ENCODE measurements at places on chromosomes 5 and 9.

- no peak for DNase-seq
Observed at GRCh38 chr5:117095346-117096332, 521.0 kb upstream of the SEMA6A start.

GRCh38 chr9:98883276-98883675 lies 60.4 kb upstream of the COL15A1 start:
- DNase-seq: no peak

GRCh38 chr9:131500939-131501541 lies 1.7 kb upstream of the POMT1 start:
- DNase-seq: peak; percentile 43

DNA sequence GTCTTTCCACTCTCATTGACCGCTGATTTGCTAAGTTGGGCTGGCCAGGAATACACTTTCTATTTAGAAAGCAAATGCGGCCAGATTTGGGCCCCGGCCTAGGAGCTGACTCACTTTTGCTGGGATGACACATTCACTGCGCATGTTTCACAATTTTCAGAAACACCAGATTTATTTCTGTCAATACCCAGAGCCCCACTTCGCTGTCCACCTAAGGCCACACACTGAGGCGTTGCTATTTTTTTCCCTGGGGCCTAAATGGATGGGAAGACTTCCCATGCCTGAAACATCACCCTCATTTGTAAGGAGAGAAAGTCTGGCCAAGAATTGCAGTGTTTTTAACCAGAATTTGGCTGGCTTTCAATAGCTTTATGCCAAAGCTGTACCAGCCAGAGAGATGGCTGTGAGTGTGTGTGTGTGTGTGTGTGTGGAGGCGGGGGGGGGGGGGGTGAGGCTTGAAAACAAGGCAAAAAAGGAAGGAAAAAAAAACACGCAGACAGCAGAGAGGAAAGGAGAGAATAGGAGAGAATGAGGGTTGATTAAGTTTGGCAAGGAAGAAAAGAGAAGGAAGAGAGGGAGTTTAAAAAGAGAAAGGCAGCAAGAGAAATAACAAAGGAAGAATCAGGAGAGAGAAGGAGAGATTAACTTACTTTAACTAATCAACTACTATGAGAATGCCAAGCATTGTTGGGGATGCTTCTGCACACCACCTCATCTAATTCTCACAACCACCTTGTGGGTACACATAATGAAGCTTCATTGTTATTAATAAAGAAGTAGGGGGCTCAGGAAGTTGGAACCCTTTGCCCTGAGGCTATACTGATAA lies 261.4 kb upstream of the KLF4 start:
- peak; percentile 85 for DNase-seq

DNA sequence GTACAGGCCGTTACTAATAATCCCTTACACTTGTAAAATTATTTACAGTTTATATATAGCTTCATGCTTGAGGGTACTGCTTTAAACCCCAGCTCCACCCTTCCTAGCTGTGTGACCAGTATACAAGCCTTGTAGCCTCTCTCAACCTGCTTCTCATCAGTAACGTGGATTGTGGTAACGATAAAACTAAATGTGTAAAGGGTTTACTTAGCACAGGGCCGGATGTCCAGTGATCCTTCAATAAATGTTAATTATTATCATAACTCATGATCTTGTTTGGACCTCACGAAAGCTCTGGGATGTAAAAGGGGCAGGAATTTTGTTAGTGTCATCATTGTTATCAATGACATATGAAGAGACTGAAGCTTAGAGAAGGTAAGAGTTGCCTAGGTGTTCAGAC lies 7.5 kb upstream of the ARSI start:
- DNase-seq: no peak

- no peak for DNase-seq
Observed at GRCh38 chr5:178589180-178590140, 733 bp downstream of the COL23A1 start.

DNA sequence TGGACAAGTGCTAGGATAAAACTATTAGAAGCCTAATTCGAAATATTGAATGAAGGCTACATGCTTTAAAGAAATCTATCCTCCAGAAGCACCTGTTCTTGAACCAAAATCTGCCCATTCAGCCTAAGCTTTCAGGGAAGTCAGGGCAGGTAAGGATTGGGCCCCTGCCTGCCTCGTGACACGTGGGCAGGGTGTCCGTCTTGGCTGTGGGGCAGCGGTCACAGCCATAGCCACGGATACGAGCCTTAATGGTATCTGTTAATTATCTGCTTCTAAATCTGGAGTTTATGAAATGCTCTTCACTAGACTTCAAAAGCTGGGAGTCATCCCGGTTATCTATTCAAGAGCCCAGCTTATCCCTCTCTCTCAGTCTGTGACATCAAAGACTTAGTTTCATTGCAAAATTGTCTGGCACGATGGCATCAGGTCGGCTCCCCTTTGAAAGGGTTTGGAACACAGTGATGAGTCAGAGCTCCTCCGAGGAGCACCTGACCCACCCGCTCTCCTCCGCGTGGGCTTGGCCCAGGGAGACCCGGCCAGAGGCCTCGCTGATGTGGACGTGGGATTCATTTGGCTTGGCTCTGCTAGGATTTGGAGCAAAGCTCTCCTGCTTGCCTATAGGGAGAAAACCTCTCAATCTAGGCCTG lies 135.9 kb downstream of the MACROH2A1 start:
- no peak for DNase-seq

DNA sequence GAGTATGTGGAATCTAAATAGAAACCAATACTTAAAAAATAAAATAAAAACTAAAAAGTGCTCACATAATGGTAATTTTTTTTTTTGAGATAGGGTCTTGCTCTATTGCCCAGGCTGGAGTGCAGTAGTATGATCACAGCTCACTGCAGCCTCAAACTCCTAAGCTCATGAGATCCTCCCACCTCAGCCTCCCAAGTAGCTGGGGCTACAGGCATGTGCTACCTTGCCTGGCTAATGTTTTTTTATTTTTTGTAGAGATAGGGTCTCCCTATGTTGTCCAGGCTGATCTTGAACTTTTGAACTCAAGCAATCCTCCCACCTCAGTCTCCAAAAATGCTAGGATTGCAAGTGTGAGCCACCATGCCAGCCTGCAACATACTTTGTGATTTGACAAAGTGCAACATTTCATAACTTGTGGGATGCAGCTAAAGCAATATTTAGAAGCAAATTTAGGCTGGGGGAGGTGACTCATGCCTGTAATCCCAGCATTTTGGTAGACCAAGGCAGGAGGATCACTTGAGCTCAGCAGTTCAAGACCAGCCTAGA lies 18.4 kb downstream of the AP3B1 start:
- DNase-seq: no peak

DNA sequence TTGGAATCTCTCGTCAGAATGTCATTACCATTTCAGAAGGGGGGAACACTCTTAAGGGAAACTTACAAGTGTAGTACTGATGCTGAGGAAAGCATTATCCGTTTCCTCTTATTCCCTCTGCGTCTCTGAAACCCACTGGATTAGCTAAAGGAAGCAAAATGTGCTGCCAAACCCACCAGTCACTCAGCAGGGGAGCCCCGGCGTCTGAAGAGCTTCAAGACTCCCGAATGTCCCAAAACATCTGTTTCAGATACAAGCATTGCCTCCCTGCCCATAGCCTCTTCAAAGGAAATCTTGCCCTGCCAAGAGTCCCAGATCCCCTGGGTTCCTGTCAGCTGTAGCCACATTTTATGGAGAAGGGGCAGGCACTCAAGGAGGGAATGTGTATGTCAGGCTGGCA lies 1.0 kb upstream of the HCN1 start:
- DNase-seq: no peak
